Mucosa of descending colon (tissue), 3 donors: ENCODE measurements at places on chromosomes 5 and 9.

GRCh38 chr5:56588636-56589480 lies 226.5 kb upstream of the MAP3K1 start:
- peak; percentile 77 for DNase-seq

- DNase-seq = no peak
These were observed 21.0 kb upstream of the RHOBTB3 start for GRCh38 chr5:95709967-95710650.

DNA sequence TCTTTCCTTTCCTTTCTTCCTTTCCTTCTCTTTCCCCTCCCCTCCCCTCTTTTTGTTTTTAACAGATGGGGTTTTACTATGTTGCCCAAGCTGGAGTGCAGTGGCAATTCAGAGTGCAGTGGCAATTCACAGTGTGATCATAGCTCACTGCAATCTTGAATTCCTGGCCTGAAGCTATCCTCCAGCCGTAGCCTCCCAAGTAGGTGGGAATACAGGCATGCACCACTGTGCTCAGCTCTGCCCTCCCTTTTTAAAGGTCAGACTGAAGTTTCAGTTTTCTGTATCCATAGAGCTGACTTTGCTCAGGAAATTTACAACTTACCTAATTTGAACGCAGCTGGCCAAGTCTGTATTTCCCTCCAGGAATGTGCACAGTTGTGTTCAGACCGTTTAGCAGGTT lies 696 bp downstream of the CCL28 start:
- peak; percentile 41 for DNase-seq

DNA sequence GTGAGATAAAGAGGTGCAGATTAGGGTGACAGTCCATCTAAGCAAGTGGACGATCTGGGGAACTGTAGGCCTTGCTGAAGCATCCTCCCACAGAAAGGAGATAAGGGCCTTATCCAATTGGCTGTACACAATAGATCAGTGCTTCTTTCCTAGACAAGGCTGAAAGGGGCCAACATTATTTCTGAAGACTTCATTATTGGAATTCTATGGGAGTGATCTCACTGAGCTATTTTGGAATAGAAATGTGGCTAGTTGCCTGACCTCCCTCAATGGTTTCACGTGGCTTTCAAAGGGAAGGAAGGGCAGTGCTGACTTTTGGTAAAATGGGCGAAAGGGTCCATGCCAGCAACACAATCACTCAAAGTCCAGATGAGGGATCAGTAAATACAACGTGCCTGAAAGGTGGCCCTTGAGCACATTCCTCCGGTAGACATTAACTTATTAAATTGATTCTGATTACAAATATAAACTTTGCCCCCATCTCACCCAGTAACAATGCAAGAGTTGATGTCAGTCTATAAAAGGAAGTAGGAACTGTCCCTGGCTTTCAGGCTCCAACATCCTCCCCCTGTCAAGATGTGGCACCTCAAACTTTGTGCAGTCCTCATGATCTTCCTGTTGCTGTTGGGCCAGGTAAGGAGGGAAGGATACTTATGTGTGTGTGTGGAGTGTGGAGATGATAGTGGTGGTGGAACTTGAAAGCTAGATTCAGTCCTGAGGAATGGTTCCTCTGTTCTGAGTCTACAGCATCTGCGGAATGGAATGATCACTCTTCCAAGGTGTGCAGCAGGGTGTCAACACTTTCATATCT lies at the start of gene LEAP2:
Gene LEAP2 (plus strand): TSS at position 550 of the 811 bp plus-strand sequence. CDS start 27 bp downstream, at position 577.
- DNase-seq = no peak

GRCh38 chr9:95938724-95939123 lies 63.2 kb downstream of the ERCC6L2 start:
- DNase-seq = no peak

- no peak for DNase-seq
These were observed 24.8 kb downstream of the ANXA1 start for GRCh38 chr9:73176450-73176875.

DNA sequence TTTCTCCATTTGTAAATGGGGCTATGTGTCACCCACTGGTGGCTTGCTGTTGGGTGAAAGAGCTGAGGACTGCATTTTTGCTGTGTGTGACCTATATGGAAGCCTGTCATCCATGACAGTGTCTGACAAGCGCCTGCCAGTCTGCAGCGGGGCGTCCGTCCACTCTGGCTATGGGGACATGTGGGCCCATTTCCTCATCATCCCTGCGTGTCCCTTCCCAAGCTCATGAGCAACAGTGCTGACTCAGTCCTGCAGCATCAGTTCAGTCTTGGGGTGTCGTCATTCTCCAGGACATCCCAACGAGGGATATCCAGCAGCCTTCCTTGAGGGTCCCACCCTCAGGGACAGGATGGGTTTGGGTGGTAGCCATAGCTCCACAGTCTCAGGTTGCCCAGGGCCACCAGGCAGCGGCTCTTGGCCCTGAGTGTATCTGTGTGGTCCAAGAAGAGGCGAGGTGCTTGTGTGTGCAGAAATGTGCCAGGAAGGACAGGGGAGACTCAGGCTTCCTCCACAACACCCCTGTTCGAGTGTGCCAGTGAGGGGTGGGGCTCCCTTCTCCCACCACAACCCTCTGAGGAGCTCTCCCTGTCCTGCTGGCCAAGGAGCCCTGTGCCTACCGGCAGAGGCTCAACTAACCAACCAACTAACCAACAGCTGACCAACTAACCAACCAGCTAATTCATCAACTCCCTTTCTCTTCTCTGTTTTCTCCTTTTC lies 2.1 kb downstream of the FGD3 start:
- no peak for DNase-seq

- DNase-seq = no peak
These were observed 25.6 kb upstream of the GSN start for GRCh38 chr9:121242219-121242958.

DNA sequence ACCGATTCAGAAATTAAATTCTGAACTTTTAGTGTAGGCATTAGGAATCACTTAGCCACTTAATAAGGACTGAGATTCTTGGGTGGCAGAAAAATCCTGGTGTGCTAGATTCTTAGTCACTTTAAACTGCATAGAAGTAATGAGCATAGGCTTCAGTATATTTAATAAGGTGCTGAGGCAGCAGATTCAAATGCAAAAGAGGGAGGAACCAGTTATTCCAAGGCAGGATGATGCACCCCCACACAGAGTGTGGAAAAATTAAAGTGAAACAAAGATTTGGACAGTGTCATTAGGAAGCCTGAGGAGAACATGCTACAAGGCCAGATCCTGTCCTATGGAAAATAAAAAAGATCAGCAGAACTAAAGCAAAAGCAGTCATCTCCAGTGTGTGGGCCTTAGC lies 217.7 kb downstream of the PJA2 start:
- DNase-seq = no peak

GRCh38 chr5:77621440-77621839 lies 17.1 kb downstream of the OTP start:
- DNase-seq = no peak

- no peak for DNase-seq
These were observed 85.0 kb downstream of the STK10 start for GRCh38 chr5:172102913-172103626.

DNA sequence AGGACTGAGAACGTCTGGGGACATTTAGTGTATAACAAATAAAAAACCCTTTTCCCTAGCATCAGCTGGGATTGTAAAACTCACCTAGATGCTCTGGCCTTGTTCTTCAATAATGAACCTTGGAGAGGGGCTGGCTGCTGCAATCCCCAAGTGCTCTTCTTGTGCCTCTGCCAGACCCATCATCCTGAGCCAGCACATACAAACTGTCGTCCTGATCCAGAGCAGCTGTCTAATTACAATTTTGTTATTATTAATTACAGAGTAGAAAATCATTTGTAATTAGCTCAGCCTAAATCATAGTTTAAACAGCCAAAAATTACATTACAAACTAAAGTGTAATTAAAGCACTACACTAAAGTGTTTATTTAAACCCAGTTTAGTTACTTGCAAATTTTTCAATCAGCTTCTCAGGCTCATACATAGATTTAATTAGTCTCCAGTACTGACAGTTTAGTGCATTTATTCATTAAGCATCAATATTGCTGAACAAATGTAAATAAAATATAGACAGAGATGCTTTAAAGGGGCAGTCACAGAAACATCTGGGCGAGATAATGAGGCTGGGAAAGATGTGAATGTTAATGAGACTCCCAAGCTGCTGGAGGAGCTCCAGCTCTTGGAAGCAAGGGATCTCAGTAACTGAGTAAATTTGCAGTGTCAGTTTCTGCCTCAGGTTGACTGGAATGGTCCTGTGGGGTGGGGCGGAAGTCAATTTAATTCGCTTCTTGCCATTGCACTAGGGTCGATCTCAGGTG lies 632.3 kb upstream of the TLE4 start:
- no peak for DNase-seq

DNA sequence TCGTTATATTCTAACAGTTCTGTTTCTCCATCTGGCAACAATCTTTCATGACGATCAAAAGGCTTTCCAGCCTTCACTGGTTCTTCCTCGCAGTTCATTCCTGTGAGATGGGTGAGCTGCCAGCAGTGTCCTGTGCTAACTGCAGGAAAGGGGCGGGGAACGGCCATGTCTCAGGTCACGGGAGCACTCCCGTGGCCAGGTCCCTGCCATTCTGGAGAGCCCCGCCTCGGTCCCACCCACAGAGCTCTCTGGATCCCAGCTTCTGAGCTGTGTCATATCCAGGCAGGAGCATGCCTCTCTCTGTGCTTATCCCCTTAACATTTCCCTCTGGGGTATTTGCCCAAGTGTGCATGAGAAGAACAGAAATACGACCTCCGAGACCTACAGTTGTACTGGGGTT lies 297.8 kb upstream of the IRX2 start:
- no peak for DNase-seq

DNA sequence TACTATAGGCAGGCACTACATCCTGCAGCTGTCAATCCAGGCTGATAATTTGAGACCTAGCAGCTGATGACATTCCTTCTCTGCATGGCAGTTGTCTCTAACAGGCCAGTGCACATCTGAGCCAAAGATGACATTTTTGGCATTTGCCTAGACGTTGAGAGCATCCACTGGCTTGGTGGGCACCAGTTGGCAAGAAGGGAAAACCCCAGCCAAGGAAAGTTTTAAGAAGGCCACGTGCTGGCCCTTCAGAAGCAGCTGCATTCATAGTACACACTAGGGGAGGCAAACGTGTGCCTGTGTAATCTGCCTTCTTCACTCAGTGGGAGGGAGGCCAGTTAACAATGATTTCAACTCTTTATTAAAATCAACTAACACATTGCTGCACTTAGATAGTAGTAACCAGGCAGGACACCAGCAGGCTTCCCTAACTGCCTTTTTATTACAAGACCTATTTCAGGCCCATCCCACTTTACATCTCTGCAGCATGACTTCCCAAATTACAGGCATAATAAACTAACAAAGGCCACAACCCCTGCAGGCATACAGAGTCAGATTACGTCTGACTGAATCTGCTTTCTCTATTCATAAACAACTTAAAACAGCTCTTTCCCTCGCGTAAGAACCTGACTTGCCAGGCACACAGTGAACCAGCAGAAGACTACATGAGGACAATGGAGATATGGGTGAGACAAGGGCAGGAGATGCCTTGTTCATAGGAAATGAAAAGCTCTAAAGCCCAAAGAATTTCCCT lies 576.3 kb downstream of the PDE4D start:
- DNase-seq = no peak

DNA sequence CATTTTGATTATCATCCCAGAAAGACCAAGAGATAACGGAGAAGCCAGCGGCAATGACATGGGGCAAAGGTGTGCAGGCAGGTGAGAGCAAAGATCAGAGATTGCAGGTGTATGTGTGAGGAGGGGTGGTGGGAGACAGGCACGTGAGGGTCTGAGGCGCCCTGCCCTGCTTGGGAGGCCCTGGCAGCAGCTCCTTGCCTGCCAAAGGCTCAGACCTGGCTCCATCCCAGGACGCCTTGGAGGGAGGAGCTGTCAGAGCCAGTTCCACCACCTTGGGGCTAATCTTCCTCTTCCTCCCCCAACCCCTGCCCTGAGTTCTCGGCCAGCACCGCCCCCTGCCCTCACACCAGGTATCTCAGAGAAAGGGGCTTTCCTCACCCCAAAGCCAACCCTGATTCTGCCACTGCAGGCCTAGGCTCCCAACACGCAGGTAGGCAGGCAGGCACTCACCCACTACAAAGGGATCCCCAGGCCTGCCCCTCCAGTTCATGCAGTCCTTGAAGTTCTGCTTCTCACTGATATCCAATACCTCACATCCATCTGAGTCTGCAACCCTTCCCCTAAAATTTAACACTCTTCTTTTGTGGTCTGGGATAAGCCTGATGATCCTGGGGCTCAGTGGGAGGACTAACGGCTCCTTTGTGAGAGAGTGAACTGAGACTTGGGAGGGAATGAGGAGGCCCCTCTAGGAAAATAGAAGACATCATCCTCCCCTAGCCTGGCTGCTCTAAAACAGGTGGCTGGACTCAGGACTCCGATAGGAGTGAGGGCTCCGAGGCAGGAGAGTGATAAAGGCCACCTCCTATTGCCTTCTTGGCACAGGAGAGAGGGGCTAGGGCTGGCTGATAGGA lies 1.8 kb downstream of the AQP3 start:
- no peak for DNase-seq

DNA sequence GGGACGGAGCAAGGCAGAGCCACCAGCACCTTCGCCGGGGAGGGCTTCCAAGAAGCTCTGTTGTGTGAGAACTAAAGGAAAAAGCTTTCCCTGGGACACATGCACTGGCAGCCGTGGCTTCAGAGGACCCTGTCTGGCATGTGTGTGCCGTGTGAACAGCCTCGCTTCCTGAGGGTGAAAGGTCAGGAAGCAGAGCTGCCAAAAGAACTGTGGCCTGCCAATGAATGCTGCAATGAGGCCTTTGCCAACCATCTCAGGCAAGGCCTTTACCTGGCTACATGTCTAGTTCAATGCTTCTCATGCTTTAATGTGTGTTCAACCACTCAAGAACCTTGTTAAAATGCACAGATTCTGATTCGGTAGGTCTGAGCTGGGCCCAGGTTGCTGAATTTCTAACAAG lies 53.5 kb downstream of the NIPSNAP3B start:
- no peak for DNase-seq

- no peak for DNase-seq
These were observed 8.6 kb downstream of the ADAM19 start for GRCh38 chr5:157566902-157567489.

DNA sequence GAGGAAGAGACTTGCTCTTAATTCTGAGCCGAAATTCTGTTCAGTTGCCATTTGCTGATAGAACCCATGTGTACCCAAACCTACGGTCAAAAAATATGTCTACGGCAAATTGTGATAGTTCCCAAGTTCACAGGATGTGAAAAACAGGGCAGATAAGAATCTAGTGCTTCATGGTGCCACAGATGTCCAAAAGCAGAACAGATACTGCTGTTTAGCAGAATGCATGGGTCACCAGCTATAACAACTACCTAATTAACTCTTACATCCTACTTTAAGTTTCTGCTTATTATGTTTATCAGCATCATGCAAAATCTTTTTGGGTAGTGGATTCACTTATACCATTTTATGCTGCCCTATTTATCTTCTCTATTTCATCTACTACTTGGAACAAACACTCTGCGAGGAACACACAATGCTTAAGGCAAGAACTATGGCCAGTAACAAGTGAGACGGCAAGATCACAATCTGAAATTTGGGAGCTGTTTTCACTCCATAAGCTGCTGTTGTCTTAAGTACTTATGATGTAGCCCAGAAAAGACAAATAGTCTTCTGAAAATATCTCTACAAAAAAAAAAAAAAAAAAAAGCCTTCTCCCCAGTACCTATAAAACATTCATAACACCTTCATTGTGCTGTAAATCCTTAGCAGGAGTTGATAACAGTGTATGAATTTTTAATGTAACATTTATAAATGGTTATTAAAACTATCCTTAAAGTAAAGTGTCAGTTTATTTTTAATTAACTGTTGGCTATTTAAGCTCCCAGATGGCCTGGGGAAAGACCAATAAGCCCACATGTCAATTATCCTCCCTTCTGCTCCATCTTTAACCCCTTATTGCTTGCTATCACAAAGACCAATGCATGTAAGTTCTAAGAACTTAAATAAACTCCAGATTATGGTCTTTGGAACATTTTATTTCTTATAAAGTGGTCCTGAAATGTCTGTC lies 232.3 kb downstream of the TLR4 start:
- DNase-seq = no peak
